ENCODE measurements at places on chromosomes 1 and 21. TPM values are rescaled to one million over a fixed set of nuclear protein-coding genes. Genes with fewer than 3 reads are reported as not detected.

DNA sequence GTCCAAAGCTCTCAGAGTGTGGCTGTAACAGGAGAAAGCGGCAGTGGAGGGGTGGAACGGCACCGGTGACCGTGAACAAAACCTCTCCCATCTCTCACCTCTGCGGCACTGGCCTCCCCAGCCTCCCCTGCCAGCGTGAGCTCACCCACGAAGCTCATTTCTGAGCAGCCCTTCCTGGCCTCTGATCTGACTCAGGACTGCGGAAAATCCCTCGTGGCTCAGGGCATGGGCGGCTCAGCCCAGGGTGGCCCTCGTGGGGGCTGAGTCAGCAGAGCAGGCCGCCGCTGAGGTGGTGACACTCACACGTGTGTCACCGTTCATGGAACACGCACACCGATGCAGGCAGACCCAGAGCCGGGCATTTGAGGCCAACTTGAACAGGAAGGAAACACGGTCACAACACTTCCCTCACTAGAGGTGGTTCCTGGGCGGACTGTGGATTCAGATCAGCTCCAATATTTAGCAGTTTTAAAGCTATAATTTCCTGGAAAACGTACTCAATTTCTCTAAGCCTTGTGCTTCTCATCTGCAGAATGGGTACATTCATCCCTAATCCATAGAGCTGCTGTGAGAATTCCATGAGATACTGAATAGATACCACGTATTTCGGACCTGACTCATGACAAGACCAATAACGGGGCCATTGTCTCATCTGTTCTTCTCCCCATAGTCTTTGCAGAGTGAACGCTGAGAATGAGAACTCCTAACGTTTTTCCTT, 115.0 kb upstream of the TMPRSS2 start:
- no peak for DNase-seq

DNA sequence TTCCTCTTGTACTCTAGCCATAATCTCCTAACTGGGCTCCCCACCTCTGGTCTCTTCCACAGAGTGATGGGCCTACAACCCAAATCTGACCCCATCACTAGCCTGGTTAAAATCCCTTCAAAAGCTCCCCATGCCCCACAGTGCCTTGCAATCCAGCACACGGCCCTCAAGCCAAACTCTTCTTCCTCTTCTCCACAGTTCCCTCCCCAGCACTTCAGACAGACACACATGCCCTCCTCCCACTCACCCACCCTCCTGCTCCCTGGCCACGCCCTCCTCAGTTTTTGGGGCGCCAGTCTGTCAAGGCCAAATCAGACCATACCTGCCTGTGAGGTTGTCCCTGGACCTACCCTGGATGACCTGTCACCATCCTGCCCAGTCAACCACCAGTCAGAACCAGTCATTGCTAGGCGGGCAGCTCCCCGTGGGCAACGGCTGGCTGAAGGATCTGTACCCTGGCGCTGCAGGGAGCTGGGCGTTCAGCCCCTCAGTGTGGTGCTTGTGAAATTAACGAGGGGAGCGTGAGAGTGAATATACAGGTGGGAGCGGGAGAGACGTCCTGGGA, 753 bp downstream of the C1orf210 start:
- DNase-seq = no peak

GRCh38 chr1:98049370-98050135, 128.7 kb upstream of the DPYD start:
- DNase-seq = peak; percentile 9

GRCh38 chr1:41486371-41487125, 2.1 kb upstream of the EDN2 start:
- peak; percentile 41 for DNase-seq

DNA sequence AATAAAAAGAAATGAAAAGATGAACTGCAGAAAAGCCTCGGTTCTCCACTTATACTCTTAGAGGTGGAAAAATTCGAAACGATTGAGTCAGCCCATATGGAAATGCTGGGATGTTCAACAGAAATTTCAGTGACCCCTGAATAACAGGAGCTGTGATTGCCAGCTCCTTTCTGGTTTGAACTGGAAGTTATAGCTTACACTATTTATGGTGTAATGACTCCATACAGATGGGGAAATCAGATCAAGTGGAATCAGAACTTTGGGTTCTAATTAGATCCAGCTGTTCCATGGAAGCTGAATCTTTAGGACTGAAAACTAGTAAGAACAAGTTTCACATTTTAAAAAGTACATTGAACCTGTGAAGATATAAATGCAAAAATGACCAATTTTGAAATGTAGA, 569.3 kb upstream of the ZRANB2 start:
- no peak for DNase-seq

GRCh38 chr1:179318491-179318890, 24.9 kb downstream of the SOAT1 start:
- DNase-seq = no peak

- DNase-seq = no peak
Observed at GRCh38 chr1:51331206-51332100, 1.1 kb upstream of the TTC39A start.

The C1QC gene
- 140 TPM for total RNA-seq

The CACNA1S gene
- total RNA-seq = not detected

Measured in Right ventricle myocardium inferior (tissue), 1 donor.